ENCODE measurements at places on chromosomes 1 and 21.

DNA sequence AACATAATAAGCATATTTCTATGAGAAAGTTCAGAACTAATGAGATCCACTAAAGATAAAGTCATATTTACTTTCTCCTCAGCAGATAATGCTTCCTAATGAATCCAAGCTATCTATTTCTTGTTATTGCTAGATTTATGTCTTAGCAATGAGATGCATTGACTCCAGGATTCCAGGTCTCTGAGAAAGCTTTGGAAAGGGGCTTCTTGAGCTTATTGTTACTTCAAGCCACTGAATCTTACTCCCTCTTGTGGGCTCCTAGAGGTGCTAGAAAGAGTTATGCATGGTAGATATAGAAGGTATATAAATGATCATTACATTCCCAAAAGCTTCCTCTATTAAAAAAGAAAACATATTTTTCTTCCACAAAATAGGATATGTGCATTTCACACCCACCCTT lies 246.4 kb upstream of the ADAMTS5 start:
- DNase-seq, result no peak

DNA sequence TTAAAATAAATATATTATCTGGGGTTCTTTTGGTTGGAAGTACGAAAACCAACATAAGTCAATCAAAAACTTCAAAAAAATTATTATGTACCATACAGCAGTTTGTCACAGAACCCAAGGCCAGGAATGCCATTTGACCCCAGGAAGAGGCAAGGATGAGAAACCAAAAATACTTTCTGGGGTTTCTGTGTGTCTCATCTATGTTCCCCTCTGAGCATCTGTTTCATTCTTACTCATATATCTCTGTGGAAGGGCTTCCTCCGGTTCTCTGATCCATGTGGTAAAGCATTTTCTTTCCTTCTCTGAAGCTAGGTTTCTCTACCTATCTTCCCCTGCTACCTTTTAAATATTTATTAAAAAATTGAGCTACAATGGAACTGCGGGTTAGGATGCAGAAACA lies 9.8 kb upstream of the FCRL1 start:
- DNase-seq, result no peak

DNA sequence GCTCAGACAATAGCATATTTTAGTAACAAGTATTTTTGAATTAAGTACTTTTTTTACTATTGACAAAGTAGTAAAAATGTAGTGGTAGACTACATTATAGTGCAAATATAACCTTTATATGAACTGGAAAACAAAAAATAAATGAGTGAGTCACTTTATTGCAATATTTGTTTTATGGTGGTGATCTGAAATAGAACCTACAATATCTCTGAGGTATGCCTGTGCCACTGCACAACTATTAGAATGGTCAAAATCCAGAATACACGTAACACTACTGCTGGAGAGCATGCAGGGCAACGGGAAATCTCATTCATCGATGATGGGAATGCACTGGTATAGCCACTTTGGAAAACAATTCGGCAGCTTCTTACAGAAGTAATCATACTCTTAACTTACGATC lies 349.0 kb upstream of the NCAM2 start:
- DNase-seq, result no peak

GRCh38 chr1:153793261-153793972 lies 18.2 kb downstream of the SLC27A3 start:
- DNase-seq, result no peak

GRCh38 chr1:26102119-26102518 lies 9.5 kb upstream of the PDIK1L start:
- no peak for DNase-seq

GRCh38 chr1:45685308-45686014 lies 872 bp downstream of the GPBP1L1 start:
- DNase-seq, result no peak

- DNase-seq, result no peak
Observed at GRCh38 chr21:45737485-45738166, 94.1 kb downstream of the PCBP3 start.

DNA sequence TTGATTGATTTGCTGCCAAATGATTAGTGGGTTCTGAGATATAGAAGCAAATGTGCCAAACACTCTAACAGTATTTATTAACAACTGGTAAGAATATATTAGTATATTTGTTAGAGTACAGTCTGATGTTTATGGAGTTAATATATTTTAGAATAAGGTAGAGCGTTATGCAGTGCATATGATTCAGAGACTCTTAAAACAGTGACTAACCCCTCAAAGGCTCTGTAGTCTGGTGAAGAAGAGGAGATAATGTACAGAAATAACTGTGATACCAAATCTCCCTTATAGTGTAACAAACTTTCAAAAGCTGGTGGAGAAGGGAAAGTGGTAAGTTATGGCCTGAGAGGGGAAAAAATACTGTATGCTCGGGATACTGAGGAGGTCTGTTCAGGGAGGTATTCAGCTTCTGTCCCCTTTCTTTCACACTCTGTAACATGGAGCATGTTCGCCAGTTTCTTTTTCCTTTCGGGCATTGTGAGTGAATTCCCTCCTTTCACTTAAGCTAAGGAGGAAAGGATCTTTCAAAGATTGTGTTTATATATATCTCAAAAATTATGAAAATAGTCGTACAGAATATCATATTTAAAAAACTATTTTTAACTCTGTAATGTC lies 121.2 kb downstream of the ADGRL2 start:
- no peak for DNase-seq

DNA sequence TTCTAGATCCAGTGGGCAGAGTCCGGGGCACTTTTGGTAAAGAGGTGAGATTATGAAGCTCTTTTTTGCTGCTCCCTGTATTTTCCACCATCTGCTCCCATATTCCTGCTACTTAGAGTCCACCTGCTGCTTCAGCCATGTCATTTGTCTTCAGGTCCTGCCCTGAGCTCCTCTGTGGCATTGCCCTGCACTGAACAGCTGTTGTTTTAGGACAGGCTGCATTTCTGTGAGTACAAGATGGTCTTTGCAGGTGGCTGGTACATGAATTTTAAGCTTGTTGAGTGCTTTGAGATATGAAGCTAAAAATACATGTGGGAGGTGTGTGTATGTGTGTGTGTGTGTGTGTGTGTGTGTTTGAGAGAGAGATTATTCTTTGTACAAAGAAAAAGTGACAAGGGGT lies 21.9 kb downstream of the MT1HL1 start:
- DNase-seq, result no peak

GRCh38 chr1:234725177-234726132 lies 115.5 kb upstream of the IRF2BP2 start:
- no peak for DNase-seq

GRCh38 chr1:178011465-178011828 lies 41.6 kb upstream of the SEC16B start:
- no peak for DNase-seq

GRCh38 chr1:244021427-244021826 lies 29.7 kb upstream of the ZBTB18 start:
- DNase-seq, result no peak

DNA sequence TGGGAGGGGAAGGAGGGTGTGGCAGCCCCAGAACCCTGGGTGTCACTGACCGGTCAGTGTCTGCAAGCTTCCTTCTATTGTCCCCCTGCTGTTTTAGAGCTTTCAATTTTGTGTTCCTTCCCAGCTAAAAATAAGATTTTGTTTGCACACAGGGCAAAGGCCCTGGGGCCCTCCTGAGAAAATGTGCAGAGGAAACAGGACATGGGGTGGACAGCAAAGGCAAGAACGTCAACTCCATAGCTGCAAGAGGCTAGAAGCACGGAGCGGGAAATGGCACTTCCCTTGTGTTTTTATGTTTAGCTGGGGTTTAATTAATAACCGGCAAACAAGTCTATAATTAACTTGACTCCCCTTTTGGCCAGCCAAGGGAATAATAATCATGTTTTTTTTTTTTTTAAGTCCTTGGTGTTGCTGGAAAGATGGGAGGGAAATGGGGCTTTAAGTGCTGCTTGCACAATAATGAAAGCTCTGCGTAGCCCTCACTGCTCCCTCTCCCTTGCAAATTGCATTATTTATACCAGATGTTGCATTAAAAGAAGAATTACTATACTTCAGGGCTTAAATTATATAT lies 261.4 kb upstream of the USP24 start:
- peak; percentile 3 for DNase-seq

DNA sequence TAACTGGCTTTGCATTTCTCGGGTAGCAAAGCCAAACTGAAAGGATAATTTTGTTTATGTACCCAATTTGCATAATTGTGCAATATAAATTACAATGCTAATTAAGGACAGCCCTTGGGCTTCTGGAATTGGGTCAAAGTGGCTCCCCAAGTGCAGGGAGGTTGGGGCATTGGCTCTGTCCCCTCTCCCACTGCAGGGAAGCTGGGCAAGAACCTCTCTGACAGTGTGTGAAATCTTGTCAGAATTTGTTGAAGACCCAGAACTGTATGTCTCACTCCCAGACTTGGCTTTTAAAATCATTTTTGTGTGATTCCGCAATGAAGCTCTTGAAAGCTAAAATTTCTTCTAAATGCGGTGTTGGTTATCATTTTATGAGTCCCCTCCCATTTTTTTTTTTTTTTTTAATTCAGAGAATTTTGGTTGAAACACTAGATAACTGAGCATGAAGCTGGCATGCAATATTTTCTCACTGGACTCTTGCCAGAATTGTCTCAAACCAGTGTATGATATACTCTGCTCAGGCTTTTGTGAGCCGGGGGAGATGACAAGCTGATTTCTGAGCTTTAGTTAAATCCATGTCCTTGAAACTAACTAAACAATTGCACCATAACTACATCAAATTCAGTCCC lies 878.9 kb upstream of the CXADR start:
- no peak for DNase-seq

DNA sequence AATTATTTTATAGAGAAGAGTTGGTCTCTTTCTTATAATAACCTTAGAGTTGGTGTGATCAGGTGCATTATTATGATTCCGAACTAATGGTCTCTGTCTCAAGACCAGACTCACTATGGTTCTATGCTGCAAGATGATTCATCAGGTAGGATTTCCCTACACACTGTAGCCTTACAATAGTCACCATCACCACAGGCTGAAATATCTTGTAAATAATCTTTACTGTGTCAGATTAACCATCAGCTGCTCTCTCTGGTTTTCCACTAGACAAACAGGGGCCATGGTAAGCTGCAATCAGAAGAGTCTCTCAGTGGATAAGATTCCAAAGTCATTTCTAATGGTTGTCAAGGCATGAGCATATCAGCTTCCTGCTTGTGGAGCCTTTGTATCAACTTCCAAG lies 4.4 kb upstream of the GBP4 start:
- DNase-seq, result no peak

GRCh38 chr1:8787218-8787617 lies 30.2 kb downstream of the RERE start:
- DNase-seq, result no peak

DNA sequence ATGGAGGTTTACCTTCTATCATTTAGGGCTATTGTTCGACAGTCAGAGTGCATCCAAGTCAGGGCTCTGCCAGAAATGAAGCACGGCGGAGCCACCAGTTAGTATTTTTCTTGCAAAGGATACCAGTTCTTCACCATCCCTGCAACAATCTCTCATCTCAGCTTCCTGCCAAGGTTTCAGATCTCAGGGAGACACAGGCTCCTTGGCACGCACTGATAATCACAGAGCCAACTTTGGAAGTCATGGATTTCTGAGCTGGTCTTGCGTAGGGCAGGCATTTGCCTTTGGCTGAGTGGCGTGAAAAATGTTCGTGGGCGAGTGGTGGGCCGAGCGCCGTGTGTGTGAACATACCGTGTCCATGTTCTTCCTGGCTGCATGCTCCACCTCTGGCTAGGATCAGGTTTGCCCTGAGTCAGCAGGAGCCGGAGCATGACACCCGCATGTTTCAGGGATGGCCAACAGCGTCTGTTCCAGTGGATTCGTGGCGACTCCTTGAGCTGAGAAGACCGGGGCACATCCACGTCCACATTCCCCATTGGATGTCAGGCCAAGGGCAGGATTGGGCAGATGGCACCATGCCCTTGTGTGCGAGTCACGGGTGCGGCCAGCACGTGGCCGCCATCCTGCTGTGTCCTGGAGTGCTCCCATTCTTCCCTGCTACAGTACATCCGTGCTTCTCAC lies 118.5 kb upstream of the C1orf174 start:
- no peak for DNase-seq

DNA sequence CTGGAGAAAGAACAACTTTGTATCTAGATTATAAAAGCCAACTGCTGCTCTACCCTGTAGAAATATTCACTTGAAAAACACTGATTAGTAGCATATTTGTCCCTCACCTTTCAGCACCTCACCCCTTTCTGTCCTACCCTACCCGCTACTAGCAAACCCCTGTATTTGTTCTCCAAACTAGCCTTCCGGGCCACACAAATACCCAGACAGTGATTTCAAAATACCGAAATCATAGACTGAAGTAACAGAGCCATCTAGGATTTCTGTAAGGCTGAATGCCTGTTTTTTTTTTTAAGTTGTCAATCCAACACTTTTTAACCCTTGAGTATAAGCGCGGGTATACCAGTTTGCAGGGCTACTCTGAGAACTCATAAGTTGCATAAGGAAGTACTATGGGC lies 398 bp upstream of the DPT start:
- DNase-seq, result no peak

GRCh38 chr1:210043058-210043457 lies 105.0 kb downstream of the SYT14 start:
- DNase-seq, result no peak

All from NCI-H1417 treated with DMSO at 0.1 percent for 48 hours (cell line).